CD8-positive, alpha-beta memory T cell (primary cell): ENCODE measurements at places on chromosomes 6 and 20. TPM values are rescaled to one million over a fixed set of nuclear protein-coding genes. Genes with fewer than 3 reads are reported as not detected.

GRCh38 chr20:8718279-8718678, 350.6 kb upstream of the PLCB4 start:
- no peak overlapping the region for H3K27ac ChIP-seq
- no peaks in the 10 kb centered on the region for H3K4me1 ChIP-seq
- H3K27me3 ChIP-seq = no peaks in the 10 kb centered on the region

- H3K36me3 ChIP-seq = no peaks in the 10 kb centered on the region
- no peak overlapping the region for H3K27ac ChIP-seq
- no peak overlapping the region for H3K4me3 ChIP-seq
Observed at GRCh38 chr6:7647504-7647903, 57.5 kb downstream of the SNRNP48 start.

- H3K27me3 ChIP-seq = no peaks in the 10 kb centered on the region
- H3K36me3 ChIP-seq = no peaks in the 10 kb centered on the region
- no peak overlapping the region for H3K4me3 ChIP-seq
- H3K27ac ChIP-seq = no peak overlapping the region
- no peak for DNase-seq
Observed at GRCh38 chr20:21681922-21682318, 23.5 kb upstream of the PAX1 start.

- no peaks in the 10 kb centered on the region for H3K36me3 ChIP-seq
- no peak for DNase-seq
- no peak overlapping the region for H3K27ac ChIP-seq
- no peaks in the 10 kb centered on the region for H3K27me3 ChIP-seq
- no peaks in the 10 kb centered on the region for H3K4me1 ChIP-seq
Observed at GRCh38 chr6:16496210-16496609, 257.8 kb downstream of the GMPR start.

GRCh38 chr6:167121335-167121841, 1.5 kb upstream of the CCR6 start:
- no peak overlapping the region for H3K27ac ChIP-seq
- DNase-seq = no peak
- H3K4me3 ChIP-seq = no peak overlapping the region
- no peaks in the 10 kb centered on the region for H3K36me3 ChIP-seq

- no peak for DNase-seq
- no peak overlapping the region for H3K27ac ChIP-seq
- no peak overlapping the region for H3K4me3 ChIP-seq
- H3K27me3 ChIP-seq = no peaks in the 10 kb centered on the region
- no peaks in the 10 kb centered on the region for H3K36me3 ChIP-seq
Observed at GRCh38 chr6:130307752-130308361, 58.0 kb upstream of the TMEM200A start.

- no peaks in the 10 kb centered on the region for H3K27me3 ChIP-seq
- H3K4me1 ChIP-seq = no peaks in the 10 kb centered on the region
- H3K36me3 ChIP-seq = no peaks in the 10 kb centered on the region
- DNase-seq = no peak
- H3K27ac ChIP-seq = no peak overlapping the region
Observed at GRCh38 chr20:774660-775057, 6.4 kb upstream of the SLC52A3 start.

TMEM181 gene
- 16.6 TPM for total RNA-seq
